ENCODE measurements at places on chromosomes 11 and 22.

GRCh38 chr22:35597692-35598395 lies 19.3 kb downstream of the MB start:
- DNase-seq, result no peak

- no peak for DNase-seq
Observed at GRCh38 chr11:44539971-44540370, 25.5 kb upstream of the CD82 start.

GRCh38 chr11:67384851-67385366 lies 6.9 kb upstream of the RAD9A start:
- DNase-seq, result no peak

- DNase-seq, result no peak
Observed at GRCh38 chr22:45918459-45919370, 58.2 kb downstream of the WNT7B start.

GRCh38 chr22:20137671-20138416 lies 6.2 kb downstream of the ZDHHC8 start:
- DNase-seq, result no peak
